ENCODE measurements at places on chromosomes 1 and 21. TPM values are rescaled to one million over a fixed set of nuclear protein-coding genes. Genes with fewer than 3 reads are reported as not detected.

Gene AQP10
- total RNA-seq, result not detected

DNA sequence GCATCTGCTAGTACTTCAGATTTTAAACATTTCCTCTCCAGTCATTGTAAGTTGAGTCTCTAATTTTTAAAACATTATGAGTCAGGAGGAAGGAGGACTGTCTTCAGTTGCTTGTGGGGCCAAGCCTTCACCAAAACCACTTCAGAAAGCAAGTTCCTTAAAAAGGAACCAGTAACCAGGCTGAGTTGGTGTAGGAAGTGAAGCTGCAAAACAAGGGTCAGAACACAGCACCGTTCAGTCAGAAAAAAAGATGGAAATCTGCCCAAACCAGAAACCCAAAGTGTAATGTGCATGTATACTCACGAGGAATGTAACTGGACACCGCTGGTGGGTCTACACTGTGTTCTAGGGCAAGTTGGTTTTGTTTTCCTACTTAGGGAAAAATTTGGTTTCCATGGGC is 402.1 kb downstream of the SETD4 start:
- no peak for DNase-seq

DNA sequence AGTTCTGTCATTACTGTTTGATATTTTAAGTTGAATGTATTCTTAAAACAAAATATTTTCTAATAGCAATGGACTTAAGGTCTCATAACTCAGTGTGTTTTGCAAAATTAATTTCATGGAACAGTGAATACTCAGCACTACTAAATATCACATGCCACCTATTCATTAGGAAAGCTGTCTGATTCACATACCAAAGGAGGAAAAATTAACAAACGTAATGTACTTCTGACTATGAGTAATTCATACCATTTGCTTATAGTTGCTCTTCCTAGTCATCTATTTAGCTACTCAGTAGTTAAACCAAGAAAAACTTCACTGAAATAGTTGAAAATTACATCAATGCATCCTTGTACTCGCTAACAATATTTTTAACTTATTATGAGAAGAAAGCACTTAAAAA is 35.2 kb downstream of the TP53BP2 start:
- DNase-seq, result no peak

Gene OR2L5
- not detected for total RNA-seq

- DNase-seq, result no peak
These were observed 74.2 kb downstream of the SIM2 start for GRCh38 chr21:36773117-36773516.

GRCh38 chr1:226627924-226628611 is 79.5 kb downstream of the STUM start:
- DNase-seq, result no peak

Gene ETNK2
- 1.7 TPM for total RNA-seq

Gene PRAMEF27
- total RNA-seq, result not detected

Gene C1orf210
- 0.38 TPM for total RNA-seq

Gene ERG
- 0.07 TPM for total RNA-seq

DNA sequence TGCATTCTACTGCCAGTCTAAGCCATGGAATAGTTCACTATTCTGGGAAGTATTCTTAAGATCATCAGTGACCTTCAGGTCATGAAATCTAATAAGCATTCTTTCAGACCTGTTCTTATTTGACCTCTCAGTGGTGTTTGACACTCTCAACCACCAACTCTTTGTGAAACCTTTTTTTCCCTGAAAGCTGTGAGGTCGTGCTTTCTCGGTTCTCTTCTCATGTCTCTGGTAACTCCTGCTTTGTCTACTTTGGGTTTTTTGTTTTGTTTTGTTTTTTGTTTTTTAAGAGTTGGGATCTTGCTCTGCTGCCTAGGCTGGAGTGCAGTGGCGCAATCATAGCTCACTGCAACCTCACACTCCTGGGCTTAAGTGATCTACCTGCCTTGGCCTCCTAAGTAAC is 56.3 kb downstream of the POU2F1 start:
- DNase-seq, result no peak

- DNase-seq, result no peak
These were observed 13.2 kb upstream of the PRMT2 start for GRCh38 chr21:46622226-46622625.

DNA sequence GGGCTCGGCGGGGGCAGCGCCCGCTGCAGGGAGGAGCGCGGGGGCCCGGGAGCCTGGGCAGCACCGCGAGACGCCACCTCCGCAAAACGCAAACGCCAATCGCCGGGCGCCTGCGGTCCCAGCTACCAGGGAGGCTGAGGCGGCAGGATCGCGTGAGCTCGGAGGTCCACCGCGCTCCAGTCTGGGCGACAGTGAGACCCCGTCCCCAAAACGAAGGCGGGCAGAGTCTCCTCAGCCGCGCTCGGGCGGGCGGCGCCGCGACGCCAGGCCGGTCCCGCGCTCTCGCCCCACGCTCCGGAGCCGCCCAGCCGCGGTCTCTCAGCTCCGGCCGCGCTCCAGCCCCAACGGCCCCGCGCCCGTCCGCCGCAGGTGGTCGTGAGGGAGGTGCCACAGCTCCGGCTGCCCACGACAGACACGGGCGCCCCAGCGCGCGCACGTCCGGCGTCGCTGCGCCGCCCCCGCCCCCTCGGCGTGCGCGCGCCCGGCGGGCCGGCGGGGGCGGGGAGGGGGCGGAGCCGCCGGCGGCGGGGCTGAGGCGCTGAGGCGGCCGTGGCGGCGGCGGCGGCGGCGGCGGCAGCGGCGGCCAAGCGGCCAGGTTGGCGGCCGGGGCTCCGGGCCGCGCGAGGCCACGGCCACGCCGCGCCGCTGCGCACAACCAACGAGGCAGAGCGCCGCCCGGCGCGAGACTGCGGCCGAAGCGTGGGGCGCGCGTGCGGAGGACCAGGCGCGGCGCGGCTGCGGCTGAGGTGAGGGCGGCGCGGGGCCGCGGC is at the start of gene ADARB1:
Gene ADARB1, plus strand, starts transcription at position 533 of the 770 bp plus-strand sequence. CDS start 97,077 bp downstream, outside the sequence.
- peak; percentile 77 for DNase-seq

DNA sequence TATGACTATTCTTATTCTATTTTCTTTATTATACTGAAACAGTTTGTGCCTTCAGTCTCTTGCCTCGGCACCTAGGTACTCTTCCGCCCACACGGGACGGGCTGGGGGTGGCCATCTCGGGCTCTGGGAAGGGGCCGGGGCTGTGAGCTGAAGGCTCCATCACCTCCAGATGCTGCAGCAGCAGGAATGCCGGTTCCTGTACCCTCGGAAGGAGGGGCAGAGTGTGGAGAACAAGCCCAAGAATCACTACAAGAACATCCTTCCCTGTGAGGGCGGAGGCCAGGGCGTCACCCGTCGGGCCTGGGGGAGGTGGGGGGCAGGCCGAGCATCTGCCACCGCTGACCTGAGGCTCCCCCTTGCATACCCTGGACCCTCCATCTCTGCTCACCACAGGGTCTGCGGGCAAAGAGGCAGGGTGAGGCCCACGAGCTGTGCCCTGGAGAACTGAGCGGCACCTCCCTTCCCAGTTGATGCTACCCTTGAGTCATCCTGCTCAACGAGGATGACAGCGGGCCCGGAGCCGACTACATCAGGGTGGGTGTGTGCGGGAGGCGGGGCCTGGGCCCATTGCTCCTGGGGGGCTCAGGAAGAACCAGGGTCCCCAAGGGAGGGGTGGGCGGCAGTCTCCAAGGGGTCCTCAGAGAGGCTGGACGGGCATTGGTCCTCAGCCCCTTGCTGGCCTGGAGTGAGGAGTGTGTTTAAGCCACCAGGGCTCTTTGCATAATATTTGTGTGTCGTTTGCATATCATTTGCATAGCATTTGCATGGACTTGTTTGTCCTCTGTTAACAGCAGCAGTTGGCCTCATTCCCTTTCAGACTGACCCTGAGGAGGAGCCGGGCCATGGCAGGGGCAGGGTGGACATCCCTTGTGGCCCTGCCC is 7.5 kb downstream of the RNF223 start:
- DNase-seq, result peak; percentile 54

Gene PLEKHN1
- 2.3 TPM for total RNA-seq
